Adrenal gland (tissue), 19 donors: ENCODE measurements at places on chromosomes 3 and 15. TPM values are rescaled to one million over a fixed set of nuclear protein-coding genes. Genes with fewer than 3 reads are reported as not detected.

DNA sequence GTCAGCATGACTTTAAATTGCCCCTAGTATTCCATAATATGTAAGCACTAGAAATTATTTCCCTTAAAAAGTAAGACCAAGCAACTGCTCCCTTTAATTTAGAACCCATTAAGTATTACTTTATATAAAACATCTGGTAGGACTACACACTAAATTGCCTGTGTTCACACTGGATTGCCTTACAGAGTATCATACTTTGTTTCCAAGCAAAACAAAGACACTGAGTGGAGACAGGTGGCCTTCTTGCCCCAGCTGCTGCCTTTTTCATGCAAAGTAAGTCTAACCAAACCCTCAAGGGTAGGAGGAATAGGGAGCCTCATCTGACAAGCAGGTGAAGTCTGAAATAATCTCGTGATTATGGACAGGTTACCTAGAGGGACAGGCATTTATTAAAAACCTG is 87.3 kb downstream of the PEX5L start:
- H3K4me3 ChIP-seq, result no peak overlapping the region
- no peaks in the 10 kb centered on the region for H3K36me3 ChIP-seq
- no peaks in the 10 kb centered on the region for H3K4me1 ChIP-seq

- H3K4me3 ChIP-seq, result no peak overlapping the region
- H3K4me1 ChIP-seq, result peaks cover 8% of the 10 kb centered on the region
- no peak for DNase-seq
- no peaks in the 10 kb centered on the region for H3K36me3 ChIP-seq
- no peak overlapping the region for H3K27ac ChIP-seq
- no peaks in the 10 kb centered on the region for H3K27me3 ChIP-seq
These were observed 223.6 kb upstream of the GAP43 start for GRCh38 chr3:115399750-115400149.

Gene LINGO1
- total RNA-seq, result not detected

Gene CDHR4
- not detected for total RNA-seq
